SW 1271 (cell line): ENCODE measurements at places on chromosomes 6 and 20.

GRCh38 chr6:107730683-107731314, 93.3 kb downstream of the SCML4 start:
- DNase-seq = no peak

DNA sequence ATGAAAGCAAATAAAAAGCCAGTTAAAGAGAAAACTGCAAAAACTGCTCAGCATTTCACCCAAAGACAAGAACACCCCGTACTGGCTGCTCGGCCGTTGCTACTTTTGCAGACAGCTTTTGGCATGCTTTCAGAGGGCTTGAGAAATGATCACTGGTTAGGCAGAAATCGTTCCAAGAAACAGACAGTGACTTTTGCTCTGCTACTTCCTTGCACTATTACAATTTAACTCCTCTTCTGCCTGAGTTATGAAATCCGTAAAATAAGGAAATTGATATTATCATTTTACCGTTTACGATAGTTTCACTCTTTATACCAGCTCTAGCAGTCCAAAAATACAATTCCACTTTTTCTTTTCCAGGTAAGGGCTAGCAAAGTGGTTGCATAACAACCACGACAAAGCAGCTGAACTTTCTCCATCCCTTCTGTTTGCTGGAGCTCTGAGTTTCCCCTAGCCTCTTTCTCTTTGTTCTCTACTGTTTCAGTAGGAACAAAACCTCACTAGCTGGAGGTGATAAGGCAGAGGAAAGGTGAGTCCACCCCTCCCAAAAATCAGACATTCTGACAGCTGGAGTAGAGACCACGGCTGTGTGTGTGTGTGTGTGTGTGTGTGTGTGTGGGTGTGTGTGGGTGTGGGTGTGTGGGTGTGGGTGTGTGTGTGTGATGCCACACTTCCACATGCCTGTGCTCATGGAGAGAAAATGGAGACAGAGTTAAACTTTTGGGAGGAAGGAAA, 191.8 kb upstream of the RREB1 start:
- no peak for DNase-seq

DNA sequence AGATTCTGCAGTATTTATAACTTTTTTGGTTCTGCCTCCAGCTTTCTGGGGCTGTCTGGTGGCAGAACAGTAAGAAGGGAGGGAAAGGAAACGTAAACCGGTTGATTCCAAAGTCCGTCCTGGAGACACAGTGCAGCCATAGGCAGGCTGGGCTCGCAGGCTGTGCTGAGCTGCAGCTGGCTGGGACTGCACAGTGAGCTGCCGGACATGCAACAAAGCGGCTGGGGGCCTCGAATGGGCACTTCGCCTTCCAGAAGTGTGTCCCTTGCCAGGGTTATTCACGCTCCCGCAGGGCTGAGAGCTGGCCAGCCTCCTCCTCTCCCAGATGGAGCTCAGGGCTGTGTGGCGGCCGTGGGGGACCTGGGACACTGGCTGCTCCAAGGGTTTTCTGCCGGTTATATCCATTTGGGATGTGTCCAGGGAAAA, 78.1 kb upstream of the CD93 start:
- no peak for DNase-seq

DNA sequence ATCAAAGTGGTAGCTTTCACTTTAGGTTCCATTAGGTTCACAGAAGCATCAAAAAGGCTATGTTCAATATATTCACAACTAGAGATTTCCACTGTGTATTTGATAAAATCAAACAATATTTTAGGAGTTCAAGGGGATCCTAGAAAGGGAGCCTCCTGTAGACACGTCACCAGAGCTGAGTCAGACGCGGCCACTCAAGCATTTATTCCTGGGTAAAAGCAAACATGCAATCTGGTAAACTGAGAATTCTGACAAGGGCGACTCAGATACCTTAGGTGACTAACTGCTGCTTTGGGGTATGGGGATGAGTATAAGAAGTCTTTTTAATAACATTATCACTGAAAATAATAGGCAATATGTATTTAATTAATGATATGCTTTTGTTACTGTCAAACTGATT, 118.7 kb upstream of the HMGN3 start:
- no peak for DNase-seq

DNA sequence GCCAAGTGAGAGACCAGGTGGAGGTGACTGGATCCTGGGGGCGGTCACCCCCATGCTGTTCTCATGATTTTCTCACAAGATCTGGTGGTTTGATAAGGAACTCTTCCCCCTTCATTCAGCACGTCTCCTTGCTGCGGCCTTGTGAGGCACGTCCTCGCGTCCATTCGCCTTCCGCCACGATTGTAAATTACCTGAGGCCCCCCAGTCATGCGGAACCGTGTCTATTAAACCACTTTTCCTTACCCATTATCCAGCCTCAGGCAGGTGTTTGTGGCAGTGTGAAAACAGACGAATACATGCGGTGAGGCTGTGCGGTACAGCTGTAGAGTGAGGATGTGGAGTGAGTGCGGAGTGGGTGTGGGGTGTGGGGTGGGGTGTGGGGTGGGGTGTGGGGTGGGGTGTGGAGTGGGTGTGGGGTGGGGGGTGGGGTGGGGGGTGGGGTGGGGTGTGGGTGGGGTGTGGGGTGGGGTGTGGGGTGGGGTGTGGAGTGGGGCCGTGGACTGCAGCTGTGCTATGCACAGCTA, 12.1 kb upstream of the NTSR1 start:
- no peak for DNase-seq

DNA sequence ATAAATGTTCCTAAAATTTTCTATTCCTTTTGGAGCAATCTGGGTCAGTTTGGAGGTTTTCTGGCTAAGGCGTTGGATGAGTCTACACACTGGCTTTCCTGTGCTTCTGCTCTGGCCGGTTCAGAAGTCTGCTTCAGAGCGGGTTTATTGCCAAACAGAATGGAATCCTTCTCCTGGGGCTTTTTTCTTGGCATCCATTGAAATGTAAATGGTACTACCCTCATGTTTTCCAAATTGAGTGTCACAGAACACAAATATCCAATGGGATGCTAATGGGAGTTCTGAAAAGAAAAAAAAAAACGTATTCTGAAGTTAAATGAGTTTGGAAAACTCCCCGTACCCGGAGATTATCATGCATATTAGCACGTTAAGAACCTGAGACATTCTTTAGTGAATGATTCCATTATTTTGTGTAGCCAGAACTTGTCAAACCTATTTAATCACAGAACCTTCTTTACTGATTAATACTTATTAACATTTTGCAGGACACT, 930.3 kb downstream of the QKI start:
- no peak for DNase-seq

- no peak for DNase-seq
These were observed 30.1 kb downstream of the PIM1 start for GRCh38 chr6:37200085-37200484.
